Natural killer cell (primary cell): ENCODE measurements at places on chromosomes 5 and 9. TPM values are rescaled to one million over a fixed set of nuclear protein-coding genes. Genes with fewer than 3 reads are reported as not detected.

Gene CAMK2A
- not detected for total RNA-seq

Gene STPG3
- not detected for total RNA-seq

Gene RC3H2
- 74.0 TPM for total RNA-seq

Gene RGMB
- total RNA-seq = 0.86 TPM

Gene SHOC1
- total RNA-seq = not detected

Gene ADAMTS6
- total RNA-seq = 0.47 TPM

Gene PDE8B
- total RNA-seq = not detected

Gene FBLL1
- not detected for total RNA-seq

Gene PLEKHG4B
- 0.07 TPM for total RNA-seq

Gene C5orf58
- total RNA-seq = not detected

Gene LRRC14B
- total RNA-seq = not detected

Gene ADAMTS19
- not detected for total RNA-seq

Gene PIP5KL1
- total RNA-seq = 1.4 TPM

Gene MSX2
- 0.40 TPM for total RNA-seq

Gene RASGRF2
- total RNA-seq = 6.1 TPM

Gene CTXN3
- total RNA-seq = not detected

Gene INSL4
- total RNA-seq = not detected

Gene MED10
- 68.5 TPM for total RNA-seq

Gene PPP2R2B
- total RNA-seq = 68.3 TPM
